ENCODE measurements at places on chromosomes 4 and X. TPM values are rescaled to one million over a fixed set of nuclear protein-coding genes. Genes with fewer than 3 reads are reported as not detected.

HMGN5 gene
- 5.8 TPM for total RNA-seq

RNF212 gene
- total RNA-seq, result not detected

GYG2 gene
- total RNA-seq, result 7.2 TPM

PCDH11X gene
- 1.2 TPM for total RNA-seq

KCNIP4 gene
- not detected for total RNA-seq

HTRA3 gene
- 6.7 TPM for total RNA-seq

RBM46 gene
- total RNA-seq, result not detected

PDE6B gene
- 1.9 TPM for total RNA-seq

F8A2 gene
- not detected for total RNA-seq

SPANXB1 gene
- 2.2 TPM for total RNA-seq

SMIM10 gene
- total RNA-seq, result 7.6 TPM

ATP2B3 gene
- not detected for total RNA-seq
